ENCODE measurements at places on chromosomes 4 and X.

DNA sequence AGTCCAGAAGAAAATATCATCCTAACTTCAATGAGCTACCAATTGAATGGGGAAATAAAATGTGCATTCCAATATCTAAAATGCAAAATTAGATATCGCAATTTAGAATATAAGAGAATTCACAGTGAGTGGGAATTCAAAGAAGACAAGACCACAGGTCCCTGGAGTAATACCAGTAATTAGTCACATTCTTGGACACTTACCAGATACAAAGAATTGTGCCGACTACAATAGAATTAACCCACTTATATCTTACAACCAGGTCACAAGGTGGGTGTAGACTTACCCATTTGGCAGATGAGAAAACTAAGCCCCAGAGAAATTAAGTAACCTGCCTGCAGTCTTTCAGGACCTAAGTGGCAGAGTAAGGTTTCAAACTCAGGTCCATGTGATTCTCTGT lies 84.3 kb upstream of the C1QTNF7 start:
- no peak for DNase-seq

GRCh38 chr4:150668824-150669223 lies 86.9 kb downstream of the MAB21L2 start:
- no peak for DNase-seq

DNA sequence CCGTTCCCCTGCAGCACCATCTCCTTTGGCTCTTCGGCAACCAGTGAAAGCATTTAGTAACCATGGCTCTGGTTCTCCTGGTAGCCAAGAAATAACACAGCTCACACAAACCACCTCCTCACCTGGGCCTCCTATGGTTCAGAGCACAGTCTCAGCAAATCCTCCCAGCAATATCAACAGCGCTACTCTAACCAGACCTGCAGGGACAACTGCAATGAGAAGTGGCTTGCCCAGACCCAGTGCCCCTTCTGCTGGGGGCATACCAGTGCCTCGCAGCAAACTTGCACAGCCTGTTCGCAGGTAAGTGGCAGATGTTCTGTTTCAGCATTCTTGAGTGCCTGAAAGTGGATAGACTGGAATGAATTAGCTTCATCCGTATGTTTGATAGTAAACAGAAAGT lies 63.0 kb upstream of the SLC10A4 start:
- DNase-seq, result no peak

DNA sequence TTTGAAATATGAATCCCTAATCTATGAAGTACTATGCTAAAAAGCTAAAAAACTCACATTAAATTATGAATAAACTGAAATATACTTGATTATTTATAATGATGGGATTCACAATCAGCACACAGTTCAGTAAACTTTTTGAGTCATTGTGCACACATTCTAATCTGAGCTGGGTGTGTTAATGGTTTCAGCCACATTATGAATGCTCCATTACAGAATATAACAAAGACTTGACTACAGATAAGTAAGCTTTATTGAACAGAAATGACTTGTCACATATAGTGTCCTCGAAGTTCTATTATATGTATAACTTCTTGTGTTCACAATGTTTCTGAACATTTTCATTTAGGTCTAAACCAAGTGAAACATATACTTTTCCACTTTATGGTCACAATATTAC lies 1649.9 kb upstream of the IGFBP7 start:
- DNase-seq, result no peak

GRCh38 chr4:3373468-3373867 lies 68.3 kb upstream of the HGFAC start:
- no peak for DNase-seq

DNA sequence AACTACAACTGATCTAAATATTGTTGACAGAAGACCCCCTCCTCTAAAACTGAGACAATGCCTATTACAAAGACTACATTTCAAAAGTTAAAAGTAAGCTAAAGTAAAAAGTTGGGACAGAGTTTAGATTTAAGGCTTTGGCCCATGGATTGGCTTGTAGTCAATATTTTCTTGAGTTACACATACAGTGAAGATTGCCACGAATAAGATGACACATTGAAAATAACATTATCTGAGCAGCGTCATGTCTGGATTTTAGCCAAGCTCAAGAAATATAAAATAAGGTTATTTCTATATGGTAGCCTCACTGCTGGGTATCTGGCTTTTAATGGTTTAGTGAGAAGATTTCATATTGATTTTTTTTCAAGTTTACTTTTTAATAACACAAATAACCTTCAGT lies 266.2 kb upstream of the LDB2 start:
- DNase-seq, result peak; percentile 63

GRCh38 chrX:40310447-40310846 lies 212.7 kb upstream of the BCOR start:
- DNase-seq, result no peak

GRCh38 chr4:174815282-174815681 lies 13.8 kb downstream of the GLRA3 start:
- DNase-seq, result no peak

GRCh38 chr4:173171987-173172386 lies 3.4 kb downstream of the GALNT7 start:
- no peak for DNase-seq

GRCh38 chrX:69321006-69321655 lies 155.9 kb upstream of the PJA1 start:
- no peak for DNase-seq

DNA sequence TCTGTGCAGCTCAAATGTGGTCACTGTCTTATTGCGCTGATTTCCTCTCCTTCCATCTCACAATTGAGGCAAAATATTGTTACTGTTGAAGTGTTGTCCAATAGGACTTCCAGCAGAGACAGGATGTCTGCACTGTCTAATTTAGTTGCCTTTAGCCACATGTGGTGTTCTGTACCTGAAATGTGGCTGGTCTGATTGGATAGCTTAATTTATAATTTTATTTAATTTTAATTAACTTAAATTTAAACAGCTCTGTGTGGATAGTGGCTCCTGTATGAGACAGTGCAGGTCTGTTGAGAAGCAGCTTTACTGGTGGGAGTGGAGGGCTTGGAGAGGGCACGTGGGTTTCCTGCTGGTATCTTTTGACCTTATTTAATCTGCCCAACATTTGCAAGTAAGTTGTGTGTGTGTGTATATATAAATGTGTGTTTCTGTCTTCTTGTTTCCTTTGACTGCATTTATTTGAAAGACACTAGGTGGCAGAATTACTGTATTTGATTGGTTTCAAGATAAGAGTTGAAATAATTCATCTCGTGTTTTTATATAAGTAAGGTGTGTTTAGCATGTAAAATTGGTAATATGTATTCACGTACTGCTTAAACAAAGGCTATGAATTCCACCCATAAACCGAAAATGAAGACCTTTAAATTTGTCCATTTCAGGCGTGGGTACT lies 55.3 kb upstream of the MSANTD1 start:
- peak; percentile 22 for DNase-seq

Measured in IMR-90 (cell line).